ENCODE measurements at places on chromosomes 13 and 19.

DNA sequence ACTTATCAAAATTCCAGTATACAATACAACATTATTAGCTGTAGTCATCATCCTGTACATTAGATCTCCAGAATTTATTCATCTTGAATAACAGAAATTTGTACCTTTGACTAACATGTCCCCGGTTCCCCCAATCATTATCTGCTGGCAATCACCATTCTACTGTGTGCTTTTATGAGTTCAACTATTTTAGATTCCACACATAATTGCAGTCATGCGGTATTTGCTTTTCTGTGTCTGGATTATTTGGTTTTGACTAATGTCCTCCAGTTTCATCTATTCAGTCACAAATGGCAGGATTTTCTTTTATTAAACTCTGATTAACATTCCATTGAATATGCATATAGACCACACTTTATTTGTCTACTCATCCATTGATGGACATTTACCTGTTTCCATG, 530.7 kb upstream of the SLITRK1 start:
- no peak for DNase-seq

DNA sequence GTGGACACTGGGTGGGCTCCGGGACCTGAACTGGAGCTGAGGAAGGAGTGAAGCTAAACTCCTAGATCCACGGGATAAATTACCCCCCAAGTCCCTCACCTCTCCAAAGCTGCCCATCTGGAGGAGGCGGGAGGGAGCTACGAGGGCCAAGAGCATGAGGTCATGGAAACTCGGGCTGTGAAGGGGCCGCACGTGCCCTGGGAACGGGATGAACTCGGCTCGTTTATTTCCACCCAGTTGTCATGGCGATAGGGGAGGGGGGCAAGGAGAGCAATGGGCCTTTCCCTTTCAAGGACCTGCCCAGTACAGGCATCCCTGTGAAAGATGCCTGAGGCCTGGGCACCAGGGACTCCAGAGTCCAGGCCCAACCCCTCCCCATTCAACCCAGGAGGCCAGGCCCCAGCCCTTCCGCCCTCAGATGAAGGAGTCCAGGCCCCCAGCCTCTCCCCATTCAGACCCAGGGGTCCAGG, 3.8 kb downstream of the PPP1R12C start:
- no peak for DNase-seq

GRCh38 chr19:45352062-45352461, 11.5 kb downstream of the KLC3 start:
- DNase-seq = no peak

- no peak for DNase-seq
These were observed 50.5 kb upstream of the IRS2 start for GRCh38 chr13:109836629-109837607.

GRCh38 chr13:32720026-32720425, 133.8 kb downstream of the PDS5B start:
- no peak for DNase-seq

- DNase-seq = no peak
These were observed 220.8 kb upstream of the MAB21L1 start for GRCh38 chr13:35697186-35697730.

Data from CD4-positive, alpha-beta T cell treated with Interleukin-15 for 4 hours (primary cell).